ENCODE measurements at places on chromosomes 12 and 14.
A peak's percentile ranks its signal among the peaks of the same experiment; 100 is the strongest.

DNA sequence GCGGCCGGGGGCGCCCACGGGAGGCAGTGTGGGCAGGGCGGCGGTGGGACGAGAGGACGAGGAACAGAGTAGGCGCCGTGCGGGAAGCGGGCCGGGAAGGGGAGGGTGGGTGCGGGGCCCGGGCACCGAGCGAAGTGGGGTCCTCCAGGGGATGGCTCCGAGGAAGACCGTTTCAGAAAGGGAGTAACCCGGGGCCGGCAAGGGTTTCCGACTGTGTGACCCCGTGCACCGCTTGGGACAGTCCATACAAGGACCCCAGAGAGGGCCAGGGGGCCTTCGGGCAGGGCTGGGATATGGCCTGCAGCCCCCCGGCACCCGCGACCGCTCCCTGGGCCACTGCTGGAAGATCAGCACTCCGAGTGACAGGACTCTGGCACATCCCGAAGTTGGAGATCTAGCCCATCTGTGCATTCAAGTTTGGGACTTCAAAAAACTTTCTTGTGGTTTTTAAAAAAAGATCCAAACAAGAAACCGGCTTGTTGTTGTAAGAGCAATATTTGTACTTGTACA, 448 bp downstream of the TSPAN9 start:
- no peak for DNase-seq

DNA sequence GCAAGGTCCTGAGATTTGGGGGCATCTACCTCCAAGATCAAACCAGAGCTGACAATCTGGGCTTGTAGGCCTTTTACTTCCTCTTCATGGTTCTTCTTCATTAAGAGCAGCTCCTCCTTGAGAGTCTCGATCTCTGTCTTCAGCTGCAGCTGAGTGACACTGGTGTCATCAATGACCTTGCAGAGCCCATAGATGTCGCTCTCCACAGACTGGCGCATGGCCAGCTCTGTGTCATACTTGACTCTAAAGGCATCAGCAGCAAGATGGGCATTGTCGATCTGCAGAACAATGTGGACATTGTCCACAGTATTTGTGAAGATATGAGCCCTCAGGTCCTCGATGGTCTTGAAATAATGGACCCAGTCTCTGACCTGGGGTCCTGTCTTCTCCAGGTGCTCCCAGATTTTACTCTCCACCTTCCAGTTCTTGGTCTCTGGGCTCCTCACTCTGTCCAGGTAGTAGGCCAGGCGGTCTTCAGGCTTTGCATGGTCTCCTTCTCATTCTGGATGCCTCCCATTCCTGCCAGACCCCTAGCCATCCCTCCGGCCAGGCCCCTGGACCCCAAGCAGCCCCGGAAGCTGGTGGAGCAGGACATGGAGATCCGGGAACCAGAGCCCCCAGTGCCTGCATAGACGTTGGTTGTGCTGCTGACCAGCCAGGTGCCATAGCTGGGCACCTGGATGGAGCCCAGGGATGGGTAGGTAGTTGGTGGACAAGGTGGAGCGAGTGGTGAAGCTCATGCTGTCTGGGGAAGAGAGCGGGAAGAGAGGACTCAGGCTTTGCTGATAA, 141.0 kb downstream of the MSRB3 start:
- DNase-seq: no peak

DNA sequence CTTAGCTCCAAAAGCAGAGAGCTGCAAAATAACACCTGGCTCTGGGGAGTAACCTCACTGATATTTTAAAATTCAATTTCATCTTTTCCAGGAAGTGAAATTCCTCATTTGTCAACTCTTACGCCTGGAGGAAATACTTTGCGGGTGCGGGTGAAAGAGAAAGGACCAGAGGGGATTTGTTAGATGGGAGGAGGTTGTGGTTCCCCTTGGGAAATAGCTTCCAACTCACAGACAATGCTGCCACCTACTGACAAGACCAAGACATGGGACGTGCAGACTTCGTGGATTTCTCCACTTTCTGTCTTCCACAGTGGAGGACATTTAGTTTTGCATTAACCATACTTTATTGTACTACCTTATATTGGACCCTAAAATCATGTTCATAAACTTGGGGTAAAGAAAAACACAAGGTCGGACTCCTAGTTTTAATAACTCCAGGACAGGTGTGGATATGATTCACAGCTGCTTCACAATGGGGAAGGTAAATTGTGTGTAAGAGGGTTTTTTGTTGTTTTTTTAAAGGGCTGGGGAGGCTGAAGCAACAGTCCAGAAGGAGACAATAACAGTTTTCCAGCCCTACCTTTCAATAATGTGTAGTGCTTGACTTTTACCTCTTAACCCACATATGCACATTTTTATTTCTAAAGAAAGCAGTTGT, 10.8 kb downstream of the FBXL14 start:
- DNase-seq: peak; percentile 73

DNA sequence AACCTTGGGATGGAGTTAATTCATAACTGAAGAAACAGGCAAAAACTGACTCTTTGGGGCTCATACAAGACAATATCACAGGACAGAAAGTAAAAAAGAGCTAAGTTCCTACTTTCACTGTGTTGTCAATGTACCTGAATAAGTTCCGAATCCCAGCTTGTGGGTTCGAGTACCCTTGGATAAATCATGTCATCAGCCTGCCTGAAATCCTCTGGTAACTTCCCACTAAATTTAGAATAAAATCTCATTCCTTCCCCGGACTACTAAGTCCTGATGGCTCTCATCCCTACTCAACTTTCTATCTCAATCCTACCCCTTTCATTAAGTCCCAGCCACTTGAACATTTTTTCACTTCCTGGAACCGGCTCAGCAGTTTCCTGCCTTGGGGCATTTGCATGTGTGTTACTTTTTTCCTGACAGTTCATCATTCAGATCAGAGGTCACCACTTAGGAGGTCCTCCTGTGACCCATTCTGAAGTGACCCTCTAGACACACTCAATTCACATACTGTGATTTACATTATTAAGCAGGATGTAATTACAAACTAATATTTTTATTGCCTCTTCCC, 12.7 kb downstream of the ERP29 start:
- no peak for DNase-seq

GRCh38 chr12:52082669-52082987, 3.1 kb downstream of the SMIM41 start:
- DNase-seq: no peak

- no peak for DNase-seq
These were observed 115.0 kb downstream of the TSPAN9 start for GRCh38 chr12:3192221-3192620.

GRCh38 chr14:75322746-75323145, 44.1 kb downstream of the FOS start:
- no peak for DNase-seq

DNA sequence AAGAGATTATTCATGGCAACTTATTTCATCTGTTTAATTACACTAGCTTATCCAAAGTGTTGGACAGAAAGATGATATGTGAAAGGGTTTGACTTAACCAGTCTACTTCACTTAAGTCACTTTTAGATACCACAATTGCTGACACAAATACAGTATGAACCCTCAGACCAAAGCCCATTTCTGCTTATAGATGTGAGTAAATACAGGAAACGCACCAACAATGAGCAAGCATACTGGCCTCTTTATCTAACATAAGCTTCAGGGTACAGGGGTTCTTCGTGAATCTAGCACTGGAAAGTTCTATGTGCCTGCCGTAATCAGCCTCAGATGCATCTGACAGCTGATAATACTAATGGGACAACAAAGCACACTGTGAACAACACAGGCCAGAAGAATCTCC, 209.6 kb downstream of the MED13L start:
- DNase-seq: no peak

GRCh38 chr12:57238854-57239554, 9.5 kb downstream of the SHMT2 start:
- no peak for DNase-seq

GRCh38 chr12:51386351-51386750, 4.9 kb downstream of the GALNT6 start:
- no peak for DNase-seq

GRCh38 chr12:51837286-51837685, 11.2 kb downstream of the FIGNL2 start:
- no peak for DNase-seq

- DNase-seq: peak; percentile 37
These were observed 131.6 kb downstream of the PPFIA2 start for GRCh38 chr12:81627336-81628189.

GRCh38 chr12:61998791-61999190, 261.4 kb upstream of the USP15 start:
- no peak for DNase-seq

DNA sequence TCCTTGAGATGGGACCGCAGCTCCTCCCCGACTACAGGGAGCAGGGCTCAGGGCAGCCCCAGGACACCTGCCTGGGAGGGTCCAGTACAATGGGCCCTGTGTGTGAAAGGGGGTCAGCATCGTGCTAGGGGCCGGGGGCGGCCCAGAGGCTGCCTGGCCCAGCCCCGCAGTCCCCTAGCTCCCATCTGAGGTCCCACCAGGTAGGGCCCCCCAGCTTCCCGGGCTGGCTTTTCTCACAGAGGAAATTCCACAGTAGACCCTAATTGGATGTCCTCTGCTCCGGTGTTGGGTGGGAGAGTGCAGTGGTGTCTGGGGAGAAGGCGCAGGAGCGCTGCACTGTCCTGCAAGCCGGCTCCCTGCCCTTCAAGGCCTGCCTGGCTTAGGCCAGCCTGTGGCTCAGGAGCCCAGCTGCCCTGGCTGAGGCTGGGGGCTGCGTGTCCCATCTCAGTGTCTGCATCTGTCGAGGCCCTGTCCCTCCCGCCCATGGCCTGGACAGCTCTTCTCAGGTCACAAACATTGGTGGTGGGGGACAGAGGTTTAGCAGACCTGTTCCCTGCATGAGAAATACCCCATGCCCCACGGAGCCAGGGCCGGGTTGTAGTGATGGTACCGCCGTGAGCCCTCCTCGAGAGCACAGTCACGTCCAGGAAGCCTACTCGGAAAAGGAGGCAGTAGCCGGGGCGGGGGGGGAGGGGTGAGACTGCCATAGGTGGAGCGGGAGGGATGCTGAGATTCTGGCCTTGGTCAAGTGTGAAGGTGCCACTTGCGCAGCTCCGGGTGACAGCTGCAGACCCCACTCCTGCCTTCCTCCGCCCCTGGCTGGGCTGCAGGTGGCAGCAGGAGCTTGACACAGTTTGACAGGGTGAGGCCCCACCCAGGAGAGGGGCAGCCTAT, 11.6 kb downstream of the HIP1R start:
- DNase-seq: no peak

- no peak for DNase-seq
These were observed 45.9 kb upstream of the CTDSP2 start for GRCh38 chr12:57892232-57892972.

DNA sequence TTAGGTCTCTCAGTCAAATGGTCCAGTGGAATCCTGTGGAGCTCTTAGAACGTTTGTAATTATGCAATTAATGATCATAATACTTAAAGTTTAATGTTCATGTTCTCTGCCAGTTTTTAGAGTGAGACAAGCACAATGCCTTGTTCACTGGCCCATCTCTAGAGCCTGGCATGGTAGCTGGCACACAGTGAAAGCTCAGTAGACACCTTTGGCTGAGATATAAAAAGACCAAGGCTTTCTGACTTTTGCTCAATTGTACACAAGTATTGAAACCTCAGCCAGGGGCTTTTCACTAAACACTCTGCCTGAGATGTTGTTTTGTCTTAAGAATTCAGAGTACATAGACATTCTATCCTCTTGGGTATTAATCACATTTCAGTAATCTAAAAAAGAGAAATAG, 241.8 kb upstream of the ATP2B1 start:
- DNase-seq: no peak

DNA sequence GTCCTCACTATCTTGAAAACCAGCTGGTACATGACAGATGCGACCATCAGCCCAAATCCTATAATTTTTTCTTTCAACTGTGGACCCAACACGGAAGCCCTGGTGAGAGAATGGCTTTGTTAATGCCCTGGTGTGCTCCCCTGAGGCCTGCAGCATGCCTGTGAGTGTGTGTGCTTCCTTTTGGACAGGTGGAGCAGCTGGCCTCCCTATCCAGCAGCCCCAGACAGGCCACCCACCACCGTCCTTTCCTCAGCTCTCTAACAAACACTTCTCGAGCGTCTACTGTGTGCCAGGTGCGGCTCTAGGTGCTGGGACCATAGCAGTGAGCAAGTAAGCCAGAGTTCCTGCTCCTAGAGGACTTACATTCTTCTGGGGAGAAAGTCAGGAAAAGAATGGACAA, 78.9 kb upstream of the GZMB start:
- DNase-seq: no peak

DNA sequence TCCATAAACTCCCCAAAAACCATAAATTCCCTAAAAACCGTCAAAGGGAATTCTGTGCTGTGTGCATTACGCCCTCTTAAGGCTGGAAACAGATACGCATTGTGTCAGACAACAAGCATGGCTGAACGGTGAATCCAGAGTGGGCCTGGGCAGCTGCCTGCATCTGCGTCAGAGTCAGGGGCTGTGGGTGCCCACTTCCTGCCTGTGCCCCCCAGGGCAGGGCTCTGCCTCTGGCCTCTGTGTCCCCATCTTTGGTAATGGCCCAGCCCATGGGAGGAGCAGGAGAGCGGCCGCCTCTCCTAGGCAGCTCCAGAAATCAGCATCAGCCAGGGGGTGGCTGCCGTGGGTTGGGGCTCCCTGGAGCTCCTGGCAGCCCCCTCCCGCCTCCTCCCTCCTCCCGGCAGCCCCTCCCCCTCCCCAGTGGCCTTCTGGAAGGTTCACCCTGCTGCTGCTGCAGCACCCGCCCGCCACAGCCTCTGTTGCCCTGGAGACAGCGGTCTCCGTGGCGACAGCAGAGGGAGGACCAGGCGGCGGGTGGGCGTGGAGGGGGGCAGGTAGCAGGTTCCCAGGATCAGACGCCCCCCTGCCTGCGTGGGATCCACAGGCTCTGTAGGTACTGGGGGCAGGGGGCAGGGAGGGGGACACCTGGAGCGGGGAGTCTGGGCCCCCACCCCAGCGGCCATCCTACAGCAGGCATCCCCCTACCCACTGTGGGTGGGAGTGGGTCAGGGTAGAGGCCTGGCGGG, 5.9 kb downstream of the MMP17 start:
- DNase-seq: no peak

DNA sequence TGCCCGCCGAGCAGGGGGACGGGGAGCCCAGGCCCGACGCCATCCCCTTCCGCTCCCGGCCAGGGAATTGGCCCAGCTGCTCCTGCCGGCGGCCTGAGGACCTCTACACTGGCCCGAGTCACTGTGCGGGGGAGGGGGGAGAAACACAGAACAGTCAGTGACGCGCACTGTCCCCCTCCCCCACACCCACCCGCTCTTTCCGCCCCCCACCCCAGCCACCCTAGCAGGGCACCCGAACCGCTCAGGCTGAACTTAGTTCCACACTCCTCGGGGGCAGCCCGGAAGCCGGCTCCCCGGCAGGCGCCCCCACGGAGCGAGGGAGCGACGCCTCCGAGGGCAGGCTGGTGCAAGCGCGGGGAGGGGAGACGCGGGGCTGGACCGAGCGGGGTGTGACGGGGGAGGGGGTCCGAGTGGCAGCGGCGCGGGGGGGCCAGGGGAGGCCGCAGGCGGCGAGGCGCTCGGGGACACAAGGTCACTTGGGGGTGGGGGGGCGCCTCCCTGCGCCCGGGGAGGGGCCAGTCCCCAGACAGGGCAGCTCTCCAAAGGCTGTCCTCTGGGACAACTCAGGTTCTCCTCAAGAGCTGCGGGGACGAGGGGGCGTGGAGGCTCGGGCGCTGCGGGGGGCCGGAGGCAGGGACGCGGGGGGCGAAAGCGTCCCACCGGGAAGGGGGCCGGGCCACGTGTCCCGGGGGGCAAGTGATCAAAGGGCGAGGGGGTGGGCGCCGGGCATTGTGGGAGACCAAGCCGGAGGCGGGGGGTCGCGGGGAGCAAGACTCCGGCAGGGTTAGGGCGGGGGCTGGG, 648 bp downstream of the CHD4 start:
- no peak for DNase-seq
